ENCODE measurements at places on chromosomes 12 and 14. TPM values are rescaled to one million over a fixed set of nuclear protein-coding genes. Genes with fewer than 3 reads are reported as not detected.

Gene KLRD1
- 13.6 TPM for total RNA-seq

DNA sequence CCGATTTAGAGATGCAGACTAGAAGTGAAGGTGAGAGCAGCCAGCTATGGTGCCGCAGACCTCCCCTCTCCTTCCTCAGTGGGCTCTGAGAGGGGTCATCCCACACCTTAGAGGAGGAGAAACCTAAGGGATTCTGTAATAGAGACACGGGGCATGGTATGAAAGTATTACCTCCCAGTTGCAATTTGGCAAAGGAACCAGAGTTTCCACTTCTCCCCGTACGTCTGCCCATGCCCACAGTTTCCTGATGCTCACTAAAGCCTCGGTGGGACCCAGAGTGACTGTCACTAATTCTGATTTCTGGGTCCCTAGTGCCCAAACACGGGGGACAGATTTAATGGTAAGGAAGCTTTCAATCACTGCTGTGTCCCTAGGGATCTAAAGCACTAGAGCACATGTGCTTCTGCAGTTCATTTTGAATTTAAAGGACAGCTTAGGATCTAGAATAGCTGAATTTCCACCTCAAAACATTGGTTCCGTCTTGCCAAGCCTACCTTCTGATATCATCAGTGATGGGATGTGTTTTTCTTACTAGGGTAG, 44.1 kb downstream of the DAD1 start:
- H3K36me3 ChIP-seq, result no peaks in the 10 kb centered on the region
- no peak overlapping the region for H3K4me3 ChIP-seq
- H3K4me1 ChIP-seq, result peaks cover 23% of the 10 kb centered on the region
- no peak for DNase-seq

GRCh38 chr14:23672200-23672599, 36.0 kb downstream of the DHRS2 start:
- H3K27me3 ChIP-seq, result no peaks in the 10 kb centered on the region
- no peaks in the 10 kb centered on the region for H3K36me3 ChIP-seq
- no peak overlapping the region for H3K27ac ChIP-seq
- DNase-seq, result no peak

Gene RNASE9
- not detected for total RNA-seq

Gene CCDC88C
- total RNA-seq, result 45.8 TPM
